Right ventricle myocardium inferior (tissue), 1 donor: ENCODE measurements at places on chromosomes 11 and 22. TPM values are rescaled to one million over a fixed set of nuclear protein-coding genes. Genes with fewer than 3 reads are reported as not detected.

DNA sequence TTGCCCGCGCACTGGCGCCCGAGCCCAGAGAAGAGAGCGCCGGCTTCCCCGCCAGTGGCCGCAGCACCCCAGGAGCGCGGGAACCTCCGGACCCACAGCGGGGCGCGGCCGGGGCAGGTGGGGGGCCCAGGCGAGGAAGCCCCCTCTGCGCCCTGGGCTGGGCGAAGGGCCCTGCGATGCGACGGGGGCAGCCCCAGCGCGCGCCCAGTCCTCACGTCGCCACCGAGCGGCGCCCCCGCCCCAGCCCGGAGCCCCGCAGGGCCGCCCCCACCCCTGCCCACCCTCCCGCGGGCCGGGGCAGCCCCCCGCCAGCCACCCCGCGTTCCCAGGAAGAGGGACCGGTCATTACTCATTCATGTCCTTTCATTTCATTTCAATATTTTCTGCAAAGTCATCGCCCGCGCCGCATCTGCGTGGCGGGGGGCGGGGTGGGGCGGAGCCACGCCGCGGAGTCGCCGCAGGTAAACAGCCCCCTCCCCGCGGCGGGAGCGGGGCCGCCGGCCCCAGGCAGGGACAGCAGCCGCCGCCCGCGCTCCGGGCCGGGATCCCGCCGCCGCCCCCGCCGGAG is 673 bp upstream of the PANX2 start:
- DNase-seq = peak; percentile 81

GRCh38 chr11:77324508-77324907 is 23.0 kb upstream of the GDPD4 start:
- no peak for DNase-seq

DNA sequence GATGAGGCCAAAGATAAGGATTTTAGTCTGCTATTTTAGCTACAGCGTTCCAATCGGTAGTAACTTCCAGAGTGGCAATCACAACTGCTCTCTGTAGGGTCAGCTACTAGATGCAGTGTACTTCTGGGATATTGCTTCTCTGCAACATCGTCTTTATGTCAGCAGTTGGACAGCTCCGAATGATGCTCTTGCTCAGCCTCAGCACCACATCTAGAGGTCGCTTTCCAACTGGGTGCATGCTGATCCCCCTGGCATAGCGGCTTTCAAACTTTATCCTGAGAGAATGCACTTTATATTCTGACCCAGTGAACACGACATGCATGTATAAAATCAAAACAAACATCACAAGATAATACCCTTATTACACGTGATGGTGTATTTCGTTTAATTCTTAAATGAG is 219.6 kb downstream of the C11orf87 start:
- DNase-seq = no peak

DNA sequence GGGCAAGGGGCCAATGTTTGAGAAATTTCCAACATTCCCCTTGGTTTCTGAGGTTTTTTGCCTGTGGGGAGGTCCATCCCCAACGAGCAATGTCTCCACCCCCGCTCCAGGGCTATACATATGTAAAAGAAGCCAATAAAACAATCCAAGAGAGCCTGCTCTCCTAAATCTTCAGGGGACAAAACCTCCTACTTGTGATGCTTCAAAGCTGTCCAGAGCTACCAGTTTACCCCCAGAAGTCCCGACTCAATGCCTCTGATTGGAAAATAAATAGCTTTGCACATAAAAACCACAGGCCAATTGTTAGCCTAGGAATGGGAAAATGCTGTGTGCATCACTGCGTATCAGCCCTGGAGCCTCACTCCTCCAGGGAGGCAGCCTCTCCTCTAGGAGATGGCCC is 66.0 kb upstream of the PAX6 start:
- DNase-seq = no peak

- no peak for DNase-seq
Observed at GRCh38 chr11:117677729-117678310, 119.2 kb downstream of the DSCAML1 start.

Gene PIH1D2
- total RNA-seq = 1.2 TPM

DNA sequence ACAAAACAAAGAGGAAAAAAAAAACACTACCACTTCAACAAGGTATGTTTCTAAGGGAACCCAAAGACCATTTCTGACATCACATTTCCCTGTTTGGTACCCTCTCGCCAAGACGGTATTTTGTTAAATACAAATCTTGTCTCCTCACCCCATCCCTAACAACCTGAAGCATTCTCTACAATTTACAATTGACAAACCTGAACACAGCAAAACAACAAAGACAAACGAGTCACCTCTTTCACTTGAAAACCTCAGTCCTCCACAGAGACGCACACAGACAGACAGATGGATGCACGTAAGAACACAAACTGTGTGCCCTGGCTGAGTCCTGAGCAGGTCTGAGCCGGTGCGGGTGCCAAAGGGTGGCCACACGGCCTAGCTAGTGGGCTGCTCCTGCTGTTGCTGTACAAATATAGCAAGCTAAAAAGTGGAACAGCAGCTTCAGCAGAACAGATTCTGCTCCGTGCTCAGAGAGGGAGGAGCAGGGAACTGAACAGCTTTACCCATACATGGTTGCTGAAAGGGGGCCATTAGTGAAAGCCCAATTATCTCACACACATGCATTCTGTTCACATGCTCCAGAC is 28.5 kb downstream of the CELF1 start:
- no peak for DNase-seq

GRCh38 chr11:7576726-7577290 is 63.0 kb downstream of the PPFIBP2 start:
- DNase-seq = no peak

DNA sequence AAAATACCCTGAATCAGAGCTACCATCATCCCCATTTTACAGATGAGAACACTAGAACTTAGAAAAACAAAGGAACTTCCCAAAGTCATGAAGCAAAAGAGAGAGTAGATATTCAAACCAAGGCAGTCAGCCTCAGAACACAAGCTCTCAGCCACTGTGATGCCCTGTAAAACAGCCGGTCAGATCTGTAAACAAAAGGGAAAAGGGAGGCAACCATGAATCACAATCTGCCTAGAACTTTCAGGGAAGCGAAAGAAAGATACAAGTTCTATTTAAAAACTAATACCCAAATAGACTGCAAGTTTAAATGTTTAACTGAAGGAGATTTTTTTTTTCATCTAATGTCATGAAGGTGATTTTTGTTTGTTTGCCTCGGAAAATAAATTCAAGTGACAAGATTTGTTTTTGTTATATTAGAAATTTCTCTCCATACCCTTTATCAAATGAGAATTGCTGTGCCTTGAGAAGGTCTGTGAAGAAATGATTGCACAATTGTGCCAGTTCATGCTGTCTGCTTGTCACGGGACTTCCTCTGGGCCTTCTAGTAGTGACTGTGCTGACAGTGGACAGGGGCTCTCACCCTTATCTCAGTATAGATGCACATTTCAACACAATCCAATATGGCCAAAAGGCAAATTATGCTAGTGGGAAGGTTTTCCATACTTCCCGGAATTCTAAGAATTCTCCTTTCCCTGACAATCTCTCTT is 11.7 kb downstream of the SAA1 start:
- no peak for DNase-seq

DNA sequence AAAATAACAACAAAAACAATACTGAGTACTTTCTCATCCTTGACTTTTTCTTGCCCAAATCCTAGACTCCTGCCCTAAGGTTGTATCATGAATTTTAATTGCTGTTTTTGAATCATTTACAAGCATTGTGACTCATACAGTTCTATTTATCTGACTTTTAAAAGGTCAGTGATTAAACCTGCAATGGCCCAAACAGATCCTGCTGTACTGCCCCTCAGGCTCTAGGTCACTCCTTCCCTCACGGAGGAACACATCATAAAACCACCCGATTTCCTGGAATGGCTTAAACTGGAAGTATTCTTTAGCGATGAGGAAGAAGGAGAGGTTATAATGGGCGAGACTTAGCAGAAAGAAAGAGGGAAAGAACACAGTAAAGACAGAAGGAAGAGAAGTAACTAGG is 12.3 kb downstream of the ARFGAP3 start:
- no peak for DNase-seq

DNA sequence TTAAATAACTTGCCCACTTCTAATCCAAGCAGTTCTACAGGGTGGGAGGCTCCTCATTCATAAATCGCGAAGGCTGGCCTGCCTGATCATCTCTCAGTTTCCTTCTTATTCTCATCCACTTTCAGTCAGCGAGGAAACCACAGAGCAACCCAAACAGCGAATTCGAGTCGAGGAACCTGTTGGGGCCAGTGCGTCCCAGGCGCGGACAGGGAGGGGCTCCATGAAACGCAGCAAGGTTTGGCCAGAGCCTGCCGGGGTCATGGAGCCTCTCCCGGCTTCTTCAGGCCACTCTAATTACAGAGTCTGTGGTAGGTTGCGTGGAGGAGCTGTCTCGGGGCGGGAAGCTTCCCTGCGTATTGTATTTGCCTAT is 741 bp upstream of the NAV2 start:
- DNase-seq = no peak

Gene DGAT2
- 25.5 TPM for total RNA-seq

DNA sequence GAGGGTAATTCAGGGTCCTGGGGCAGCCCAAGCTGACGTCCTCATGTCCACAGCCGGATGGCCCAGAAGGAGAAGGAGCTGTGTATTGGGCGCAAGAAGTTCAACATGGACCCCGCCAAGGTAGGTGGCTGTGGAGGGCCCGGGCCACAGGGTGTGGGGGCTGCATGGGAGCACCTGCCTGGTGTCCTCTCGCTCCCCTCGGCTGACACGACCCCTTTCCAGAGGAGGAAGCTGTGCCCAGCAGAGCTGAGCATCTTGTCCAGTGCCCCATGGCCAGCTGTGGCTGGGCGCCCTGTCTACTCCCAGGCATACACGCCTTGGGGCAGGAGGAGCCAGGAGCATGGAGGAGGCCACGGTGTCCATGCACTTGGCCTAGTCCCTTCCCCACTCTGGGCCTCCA is 13.6 kb downstream of the CYTH4 start:
- DNase-seq = no peak

DNA sequence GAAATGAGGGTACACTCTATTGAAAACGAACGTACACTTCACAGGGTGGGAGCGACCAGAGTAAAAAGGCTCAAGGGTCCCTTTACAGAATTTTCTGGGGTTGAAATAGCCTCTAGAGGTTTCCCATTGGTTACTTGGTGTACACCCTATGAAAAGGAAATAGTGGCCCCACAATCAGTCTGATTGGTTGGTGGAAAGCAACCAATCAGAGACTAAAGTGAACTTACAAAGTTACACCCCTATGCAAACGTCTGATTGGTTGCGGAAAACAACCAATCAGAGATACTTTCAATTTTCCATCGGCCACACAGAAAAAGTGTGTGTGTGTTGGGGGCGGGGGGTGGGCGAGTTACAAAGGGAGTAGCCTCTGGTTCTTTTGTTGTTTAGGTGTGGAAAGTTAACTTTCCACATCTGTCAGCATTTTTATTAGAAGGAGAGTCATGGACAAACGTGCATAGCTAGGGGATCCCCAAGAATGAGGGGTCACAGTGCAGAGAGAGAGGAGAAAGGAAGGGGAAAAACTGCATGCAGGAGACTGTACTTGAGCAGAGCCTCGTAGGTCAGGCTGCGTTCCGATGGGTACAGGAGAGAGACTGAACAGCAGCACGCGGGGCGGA is 1152.1 kb downstream of the TBC1D22A start:
- no peak for DNase-seq

Gene OR51B5
- not detected for total RNA-seq

- DNase-seq = no peak
Observed at GRCh38 chr11:66909181-66909580, 49.0 kb downstream of the PC start.

DNA sequence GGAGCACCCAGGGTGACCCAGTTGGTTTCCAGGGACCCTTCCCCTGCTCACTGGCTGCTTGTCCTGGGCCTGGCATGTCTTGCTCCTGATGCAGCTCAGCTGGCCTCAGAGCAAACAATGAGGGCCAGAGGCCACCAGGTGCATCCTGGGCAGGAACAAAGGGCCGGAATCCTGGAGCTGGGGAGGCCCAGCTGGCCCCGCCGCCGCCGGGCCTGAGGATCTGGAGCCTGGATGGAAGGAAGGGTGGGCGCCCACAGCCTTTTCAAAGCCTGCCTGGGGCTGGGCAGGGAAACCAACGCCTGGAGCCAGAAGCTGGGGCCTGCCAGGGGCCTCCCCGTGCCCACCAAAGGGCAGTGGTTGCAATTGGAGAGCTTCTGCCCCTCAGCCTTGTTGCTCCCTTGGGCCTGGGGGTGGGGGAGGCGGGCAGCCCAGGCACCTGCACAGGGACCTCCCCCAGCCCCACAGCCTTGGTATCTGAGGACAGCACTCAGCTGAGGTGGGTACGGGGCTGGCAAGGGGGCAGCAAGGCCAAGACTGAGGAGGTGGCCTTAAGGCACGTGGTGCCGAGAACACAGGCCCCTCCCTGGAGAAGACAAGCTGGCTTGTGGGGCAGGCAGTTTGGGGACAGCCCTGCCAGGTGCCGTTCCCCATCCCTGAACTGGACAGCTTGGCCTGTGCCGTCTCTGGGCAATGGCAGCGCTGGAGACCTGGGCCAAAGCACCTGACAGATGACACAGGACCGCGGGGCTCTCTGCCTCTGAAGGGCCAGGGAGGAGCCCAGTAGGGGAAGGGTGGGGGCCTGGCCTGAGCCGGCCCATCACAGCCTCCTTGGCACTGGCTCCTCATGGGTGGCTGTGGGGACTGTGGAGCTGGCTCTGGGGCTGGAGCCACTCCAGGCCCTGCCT is 7.1 kb upstream of the ADORA2A start:
- no peak for DNase-seq

DNA sequence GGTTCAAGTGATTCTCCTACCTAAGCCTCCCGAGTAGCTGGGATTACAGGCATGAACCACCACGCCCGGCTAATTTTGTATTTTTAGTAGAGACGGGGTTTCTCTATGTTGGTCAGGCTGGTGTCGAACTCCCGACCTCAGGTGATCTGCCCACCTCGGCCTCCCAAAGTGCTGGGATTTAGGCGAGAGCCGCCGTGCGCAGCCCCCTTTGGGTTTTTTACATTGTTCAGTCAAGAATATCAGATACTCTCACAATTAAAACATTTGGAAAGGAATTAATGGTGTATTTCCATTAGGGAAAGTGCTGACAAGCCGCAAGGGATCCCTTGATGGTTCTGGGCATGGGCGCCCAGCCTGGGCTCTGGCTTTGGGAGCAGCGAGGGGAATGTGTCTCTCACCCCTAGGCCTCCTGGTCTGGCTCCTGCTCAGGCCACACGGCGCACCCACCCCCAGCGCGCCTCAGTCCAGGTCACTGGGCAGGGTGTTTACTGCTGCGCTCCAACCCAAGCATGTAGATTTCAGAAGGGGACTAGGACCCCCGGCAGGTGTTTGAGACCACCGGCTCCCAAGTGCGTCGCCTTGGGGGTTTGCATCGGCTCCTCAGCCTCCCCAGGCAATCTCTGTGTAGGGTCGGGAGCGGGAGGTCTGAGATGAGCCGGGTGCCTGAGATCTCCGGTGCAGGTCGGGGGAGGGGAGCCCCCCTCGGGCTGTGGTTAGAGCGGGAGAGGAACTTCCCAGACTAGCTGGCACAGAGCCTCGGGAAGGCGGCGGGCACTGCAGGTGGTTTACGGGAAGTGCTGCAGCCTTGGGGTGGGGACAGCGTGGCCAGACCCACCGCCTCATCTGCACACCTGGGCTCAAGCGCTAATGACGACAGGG is 809 bp upstream of the IRF7 start:
- DNase-seq = no peak
